ENCODE measurements at places on chromosomes 5 and 9.

GRCh38 chr9:135902655-135903357 is 4.5 kb downstream of the CAMSAP1 start:
- DNase-seq: no peak

DNA sequence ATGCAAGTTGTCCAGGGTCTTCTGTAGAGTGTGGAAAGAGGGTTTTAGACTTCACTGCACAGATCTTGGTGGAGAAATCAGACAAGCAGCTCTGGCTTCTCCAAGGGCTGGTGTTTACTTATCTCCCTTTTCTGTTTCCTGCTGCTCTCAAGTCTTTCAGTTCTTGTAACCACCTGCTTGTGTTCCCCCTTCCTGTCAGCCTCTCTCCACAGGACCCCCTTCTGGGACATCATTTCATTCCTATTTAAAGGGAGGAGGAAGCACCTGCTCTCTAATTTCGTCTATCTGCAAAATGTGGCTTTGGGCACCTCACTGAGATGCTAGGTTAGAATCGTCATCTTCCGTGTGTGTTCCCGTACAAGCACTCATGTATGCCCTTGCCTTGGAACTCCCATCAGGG is 636.2 kb downstream of the MTRR start:
- no peak for DNase-seq

GRCh38 chr5:56995596-56995995 is 43.7 kb upstream of the MIER3 start:
- no peak for DNase-seq

GRCh38 chr5:135195270-135195608 is 161.2 kb upstream of the PITX1 start:
- DNase-seq: no peak

DNA sequence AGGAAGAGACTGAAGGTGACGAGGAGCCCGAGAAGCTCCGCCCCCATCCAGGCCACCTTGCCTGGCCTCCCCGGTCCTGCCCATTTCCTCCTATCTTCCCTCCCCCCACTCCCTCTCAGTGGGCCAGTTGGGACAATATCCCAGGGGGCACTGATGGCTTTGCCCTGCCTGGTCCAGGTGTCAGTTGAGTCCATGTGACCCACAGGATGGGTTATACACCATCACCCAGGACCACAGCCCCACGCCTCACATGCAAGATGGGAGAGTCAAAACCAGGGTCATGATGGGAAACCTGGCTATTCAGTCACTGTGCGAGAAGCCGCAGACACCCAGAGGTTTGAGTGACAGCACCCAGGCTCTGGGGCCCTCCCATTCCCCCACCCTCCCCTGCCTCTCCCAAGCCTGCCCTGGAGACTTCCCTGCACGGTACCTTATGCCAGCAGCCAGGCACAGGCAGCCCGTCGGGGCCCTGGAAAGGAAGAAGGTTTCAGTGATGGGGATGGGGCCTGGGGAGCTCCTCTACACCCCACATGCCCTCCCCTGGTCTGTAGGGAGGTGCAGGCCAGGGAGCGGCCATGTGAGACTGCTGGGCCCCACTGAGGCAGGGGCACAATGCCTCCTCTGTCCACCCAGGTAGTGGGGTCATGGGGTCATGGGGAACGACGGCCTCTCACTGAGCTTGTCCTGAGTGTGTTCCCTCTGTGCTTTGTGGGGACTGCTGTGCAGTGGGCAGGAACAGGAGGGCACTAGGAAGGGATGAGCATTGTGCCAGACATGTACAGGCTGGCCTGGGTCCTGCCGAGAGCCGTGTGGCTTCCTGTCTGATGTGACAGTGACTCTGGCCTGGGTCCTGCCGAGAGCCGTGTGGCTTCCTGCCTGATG is 6.3 kb upstream of the PHYKPL start:
- DNase-seq: no peak

GRCh38 chr9:77981332-77981731 is 50.3 kb downstream of the GNAQ start:
- DNase-seq: no peak

DNA sequence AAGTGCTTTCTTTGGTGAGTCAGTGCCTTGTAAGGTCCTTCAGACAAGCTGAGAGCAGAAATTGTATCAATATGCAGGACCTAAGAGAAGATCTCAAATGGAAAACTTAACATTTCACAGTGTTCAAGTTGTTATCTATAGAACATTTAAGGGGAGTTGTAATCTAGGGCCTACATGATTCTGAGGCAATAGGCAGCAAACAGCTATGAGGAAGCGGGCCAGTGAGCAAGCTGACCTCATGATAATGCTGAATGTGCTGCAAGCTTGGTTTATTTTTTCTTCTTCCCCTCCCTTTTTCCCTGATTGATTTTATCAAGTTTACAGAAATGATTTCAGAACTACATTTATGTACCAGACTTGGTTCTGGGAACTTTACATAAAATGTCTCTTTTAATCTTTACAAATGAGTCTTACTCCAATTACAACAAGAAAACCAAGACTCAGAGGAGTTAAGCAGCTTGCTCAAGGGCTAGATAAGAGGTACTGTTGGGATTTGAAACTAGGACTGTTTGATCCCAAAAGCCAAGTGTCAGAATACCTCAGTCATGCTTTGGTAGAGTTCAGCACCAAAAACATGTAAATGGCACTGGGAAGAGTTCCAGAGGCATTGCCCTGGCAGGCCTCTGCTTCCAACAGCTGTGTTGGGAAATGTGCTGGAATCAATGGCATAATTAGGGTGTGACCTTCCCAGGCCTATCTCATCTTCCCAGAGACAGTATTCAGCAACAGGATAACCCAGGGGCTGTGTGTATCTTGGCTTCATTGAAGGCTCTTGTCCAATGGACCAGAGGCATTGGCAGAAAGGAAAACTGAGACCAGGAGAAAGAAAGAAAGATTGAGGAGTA is 130.1 kb downstream of the LRRC70 start:
- no peak for DNase-seq
